Chondrocyte (in vitro differentiated cells): ENCODE measurements at places on chromosomes 6 and 20.

DNA sequence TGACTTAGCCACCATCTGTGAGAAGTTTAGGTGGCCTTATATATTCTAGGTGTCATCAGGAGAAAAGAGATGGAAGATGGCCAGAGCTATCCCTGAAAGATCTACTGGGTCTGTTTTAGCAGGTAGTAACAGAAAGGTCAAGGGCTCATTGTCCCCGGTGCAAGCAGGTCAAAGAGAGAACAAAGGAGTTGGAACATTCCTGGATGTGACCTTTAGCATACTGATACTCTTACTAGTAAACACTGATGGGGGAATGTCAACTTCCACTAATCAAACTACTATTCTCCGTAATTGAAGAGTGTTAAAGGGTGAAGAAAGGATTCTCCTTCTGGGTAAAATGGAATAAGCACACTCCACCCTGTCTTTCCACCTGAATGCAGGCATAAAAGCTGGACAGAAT, 4.0 kb upstream of the MCUR1 start:
- DNase-seq: no peak

GRCh38 chr6:54299542-54300269, 8.5 kb upstream of the TINAG start:
- no peak for DNase-seq

GRCh38 chr20:15346657-15347280, 1009.4 kb upstream of the FLRT3 start:
- no peak for DNase-seq

DNA sequence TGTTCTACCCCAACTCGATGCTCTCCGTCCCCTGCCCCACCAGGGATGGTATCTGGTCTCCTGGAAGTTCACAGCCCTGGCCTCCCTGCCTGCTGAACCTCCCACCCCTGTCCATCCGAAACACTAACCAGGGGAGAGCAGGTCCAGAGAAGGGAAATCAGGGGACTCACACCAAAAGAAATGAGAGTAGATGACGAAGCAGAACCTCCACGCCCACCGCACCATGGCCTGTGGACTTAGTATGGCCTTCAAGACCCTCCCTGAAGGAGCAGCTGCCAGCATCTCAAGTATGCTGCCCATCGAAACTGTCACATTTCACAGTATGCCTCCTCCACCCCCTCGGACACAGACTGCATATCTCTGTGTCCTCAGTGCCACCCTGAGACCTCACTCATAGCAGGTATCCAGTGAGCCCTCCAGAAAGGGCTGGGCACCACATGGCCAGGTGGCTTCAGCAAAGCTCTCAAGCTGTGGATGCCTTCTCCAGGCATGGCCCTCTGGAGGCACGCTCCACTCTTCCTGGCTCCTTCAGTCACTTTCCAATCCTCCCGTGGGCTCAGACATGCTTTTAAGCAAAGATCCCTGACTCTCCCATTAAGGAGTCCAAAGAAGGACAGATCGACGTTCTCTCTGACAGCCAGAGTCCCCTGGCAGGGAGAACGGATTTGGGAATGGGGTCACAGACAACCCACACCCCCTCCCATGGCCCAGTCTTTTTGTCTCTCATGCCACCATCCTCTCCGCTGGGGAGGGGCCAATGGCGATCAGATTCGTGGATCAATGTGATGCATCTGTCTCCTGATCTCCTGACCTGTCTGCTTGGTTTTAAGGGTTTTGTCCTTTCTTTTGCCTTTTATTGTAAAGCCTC, 158.4 kb downstream of the ANKRD60 start:
- no peak for DNase-seq

GRCh38 chr6:17397764-17398194, 4.4 kb downstream of the CAP2 start:
- no peak for DNase-seq

- DNase-seq: no peak
These were observed at the start of gene SGK2 for GRCh38 chr20:43558412-43559146. TSS of gene SGK2 (plus strand) at chr20:43559027. CDS start at chr20:43566496, 7,469 bp downstream.

- DNase-seq: no peak
These were observed 100.6 kb upstream of the HIVEP1 start for GRCh38 chr6:11911538-11911937.

DNA sequence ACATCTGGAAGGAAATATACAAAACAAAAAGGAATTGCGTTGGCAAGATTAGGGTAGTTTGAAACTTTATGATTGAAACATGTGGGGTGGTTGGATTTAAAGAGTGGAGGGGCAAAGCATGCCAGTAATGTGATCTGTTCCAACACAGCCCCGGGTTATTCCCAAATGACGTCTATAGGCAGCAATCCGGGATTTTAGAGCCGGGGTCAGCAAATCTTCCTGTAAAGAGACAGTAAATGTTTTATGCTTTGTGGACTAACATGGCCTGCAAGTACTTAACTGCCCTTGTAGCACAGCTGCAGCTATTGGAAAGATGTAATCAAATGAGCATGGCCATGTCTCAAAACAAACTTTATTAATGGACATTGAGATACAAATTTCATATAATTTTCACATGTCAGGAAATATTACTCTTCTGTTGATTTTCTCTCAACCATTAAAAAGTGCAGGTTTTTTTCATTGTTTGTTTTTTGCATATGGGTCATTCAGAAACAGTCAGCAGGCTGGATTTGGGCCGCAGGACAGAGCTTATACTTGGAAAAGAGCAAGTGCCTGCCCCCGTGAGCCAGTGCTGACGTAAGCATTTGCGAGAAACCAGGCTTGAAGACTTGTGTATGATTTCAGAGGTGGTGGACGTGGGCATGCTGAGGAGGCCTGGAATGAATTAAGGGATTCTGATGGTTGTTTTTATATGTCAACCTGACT, 136.5 kb downstream of the DOK5 start:
- no peak for DNase-seq

- DNase-seq: no peak
These were observed 40.4 kb upstream of the RAB23 start for GRCh38 chr6:57262488-57262887.

- no peak for DNase-seq
These were observed 100.9 kb downstream of the RNASET2 start for GRCh38 chr6:166855416-166855815.

GRCh38 chr6:154916857-154917256, 78.3 kb upstream of the TIAM2 start:
- no peak for DNase-seq

DNA sequence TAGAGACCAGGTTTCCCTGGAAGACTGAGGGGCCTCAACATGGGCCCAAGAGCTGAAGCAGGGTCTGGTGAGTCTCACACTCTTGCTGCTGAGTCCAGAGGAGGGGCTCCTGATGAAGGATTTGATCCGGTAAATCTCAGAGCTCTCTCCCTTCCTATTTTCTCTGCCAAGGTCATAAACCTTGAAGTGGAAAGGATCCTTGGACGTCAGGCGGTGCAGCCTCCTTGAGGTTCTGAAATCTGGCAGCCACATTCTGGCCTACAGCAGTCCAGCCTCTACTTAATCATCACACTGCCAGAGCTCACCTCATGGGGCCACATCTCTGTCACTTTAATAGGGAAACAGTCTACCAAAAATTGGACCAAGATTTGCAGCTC, 24.0 kb downstream of the ACSS1 start:
- peak; percentile 20 for DNase-seq

- no peak for DNase-seq
These were observed 111.8 kb downstream of the AGPAT4 start for GRCh38 chr6:161161889-161162624.

- no peak for DNase-seq
These were observed 24.7 kb downstream of the MOCS3 start for GRCh38 chr20:50983321-50983720.

DNA sequence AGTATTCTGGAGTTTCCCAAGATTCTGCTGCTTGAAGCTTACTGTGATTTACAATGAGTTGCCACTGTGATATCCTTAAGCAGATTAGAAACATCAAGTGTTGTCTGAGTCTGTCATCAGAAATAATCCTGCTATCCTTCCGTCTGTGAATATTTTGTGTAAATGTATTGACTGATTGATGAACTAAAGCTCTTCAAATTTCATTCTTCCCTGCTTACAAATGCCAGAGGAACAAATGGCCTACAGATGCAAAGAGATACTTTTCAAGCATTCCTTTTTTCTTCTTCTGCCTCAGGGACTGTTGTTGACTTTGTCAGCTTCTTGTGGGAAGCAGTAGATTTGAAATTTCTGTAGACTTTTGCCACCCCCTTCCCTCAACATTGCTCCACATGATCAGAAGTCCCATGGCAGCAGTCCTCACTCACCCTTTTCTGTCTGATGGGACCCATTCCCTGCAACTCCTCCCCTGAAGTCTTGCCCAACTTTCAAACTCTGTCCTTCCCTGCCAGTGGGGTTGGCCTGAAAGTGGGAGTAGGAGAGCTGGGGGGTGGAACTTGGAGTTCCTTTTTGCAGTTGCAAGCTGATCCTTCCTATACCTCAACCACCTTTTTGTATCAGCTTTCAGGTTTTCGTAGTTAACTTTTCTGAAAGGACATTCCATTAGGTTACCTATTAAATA, 38.5 kb upstream of the MLIP start:
- no peak for DNase-seq

GRCh38 chr6:1669996-1670395, 60.3 kb downstream of the FOXC1 start:
- no peak for DNase-seq

DNA sequence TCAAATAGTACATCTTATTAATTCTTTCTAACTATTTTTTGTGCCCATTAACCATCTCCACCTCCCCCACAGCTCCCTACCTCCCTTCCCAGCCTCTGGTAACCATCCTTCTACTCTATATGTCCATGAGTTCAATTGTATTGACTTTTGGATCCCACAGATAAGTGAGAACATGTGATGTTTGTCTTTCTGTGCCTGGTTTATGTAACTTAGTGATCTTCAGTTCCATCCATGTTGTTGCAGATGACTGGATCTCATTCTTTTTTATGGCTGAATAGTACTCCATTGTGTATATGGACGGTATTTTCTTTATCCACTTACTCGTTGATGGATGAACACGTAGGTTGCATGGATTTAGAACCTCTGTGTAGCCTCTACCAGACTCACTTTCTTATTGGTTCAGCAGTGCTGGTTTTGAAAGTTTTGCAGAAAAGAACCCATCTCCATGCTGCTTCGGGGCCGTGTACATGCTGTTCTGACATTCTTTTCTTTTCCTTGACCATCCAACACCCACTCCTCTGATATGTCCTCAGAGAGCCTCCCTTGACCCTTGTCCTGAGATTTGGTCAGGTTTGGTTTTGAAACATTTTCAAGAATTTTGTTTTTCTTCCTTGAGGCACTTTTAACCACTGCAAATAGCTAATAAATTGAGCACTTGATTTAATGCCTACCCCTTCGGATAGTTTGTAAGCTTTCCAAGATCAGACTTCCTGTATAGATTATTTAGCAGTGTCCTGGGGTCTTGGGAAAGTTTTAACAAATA, 231.2 kb upstream of the ZFP64 start:
- DNase-seq: no peak

DNA sequence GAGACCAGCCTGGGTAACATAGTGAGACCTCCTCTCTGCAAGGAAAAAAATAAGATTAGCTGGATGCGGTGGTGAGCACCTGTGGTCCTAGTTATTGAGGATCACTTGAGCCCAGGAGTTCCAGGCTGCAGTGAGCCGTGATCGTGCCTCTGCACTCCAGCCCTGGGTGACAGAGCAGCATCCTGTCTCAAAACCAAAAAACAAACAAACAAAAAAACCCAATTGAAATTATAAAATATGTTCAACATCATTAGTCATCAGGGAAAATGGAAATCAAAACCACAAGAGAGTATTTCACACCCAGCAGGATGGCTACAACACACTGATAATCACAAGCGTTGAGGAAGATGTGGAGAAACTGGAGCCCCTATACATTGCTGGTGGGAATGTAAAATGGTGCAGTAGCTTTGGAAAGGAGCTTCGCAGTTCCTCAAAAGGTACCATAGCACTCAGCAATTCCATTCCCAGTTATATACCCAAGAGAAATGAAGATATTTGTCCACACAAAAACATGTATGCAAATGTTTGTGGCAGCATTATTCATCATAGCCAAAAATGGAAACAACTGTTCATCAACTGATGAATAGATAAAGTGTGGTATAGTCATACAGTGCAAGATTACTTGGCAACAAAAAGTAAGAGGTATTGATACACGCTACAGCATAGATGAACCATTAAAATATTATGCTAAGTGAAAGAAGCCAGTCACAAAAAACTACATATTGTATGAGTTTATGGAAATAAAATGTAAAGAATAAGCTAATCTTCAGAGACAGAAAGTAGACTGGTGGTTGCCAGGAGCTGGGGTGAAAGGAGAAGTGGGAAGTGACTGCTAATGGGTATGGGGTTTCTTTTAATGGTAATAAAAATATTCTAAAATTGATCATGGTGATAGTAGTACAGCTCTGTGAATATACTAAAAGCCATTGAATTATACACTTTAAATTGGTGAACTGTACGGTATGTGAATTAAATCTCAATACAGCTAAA, 38.7 kb upstream of the RIPOR2 start:
- no peak for DNase-seq

- DNase-seq: no peak
These were observed 103.6 kb upstream of the SGK1 start for GRCh38 chr6:134421501-134421900.

- no peak for DNase-seq
These were observed 49.0 kb upstream of the ASF1A start for GRCh38 chr6:118844915-118845314.

- DNase-seq: no peak
These were observed 135.3 kb upstream of the RREB1 start for GRCh38 chr6:6972456-6972855.

GRCh38 chr6:53290537-53291510, 57.9 kb downstream of the ELOVL5 start:
- DNase-seq: no peak

GRCh38 chr6:88919032-88919431, 44.4 kb downstream of the RNGTT start:
- no peak for DNase-seq

DNA sequence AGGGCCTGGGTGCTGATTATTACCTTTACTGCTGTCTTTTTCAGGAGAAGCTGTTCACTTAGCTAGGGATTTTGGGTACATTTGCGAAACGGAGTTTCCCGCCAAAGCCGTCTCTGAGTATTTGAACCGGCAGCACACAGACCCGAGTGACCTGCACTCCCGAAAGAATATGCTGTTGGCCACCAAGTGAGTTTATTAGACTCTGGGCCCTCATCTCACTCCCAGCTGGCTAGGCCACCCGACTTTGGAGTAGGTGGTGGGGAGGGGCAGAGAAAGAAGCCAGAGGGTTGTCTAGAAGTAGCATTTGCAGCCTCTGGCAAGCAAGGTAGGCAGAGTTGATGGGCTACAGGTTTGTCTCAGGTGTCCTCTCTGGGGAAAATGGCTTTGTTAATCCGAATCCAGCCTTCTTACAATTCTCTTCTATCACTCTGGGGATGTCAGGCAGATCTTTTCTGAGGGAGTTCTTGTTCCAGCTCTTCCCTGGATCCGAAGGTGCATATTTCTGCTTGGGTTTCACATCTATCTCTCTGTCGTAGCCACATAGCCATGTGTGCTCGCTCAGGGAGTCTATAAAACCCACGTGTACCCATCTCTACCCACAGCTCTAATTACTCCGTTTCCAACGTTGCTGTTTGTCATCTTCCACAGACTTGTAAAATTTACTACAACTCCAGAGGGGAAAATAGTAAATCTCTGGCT, 21.6 kb downstream of the TFAP2B start:
- DNase-seq: no peak

DNA sequence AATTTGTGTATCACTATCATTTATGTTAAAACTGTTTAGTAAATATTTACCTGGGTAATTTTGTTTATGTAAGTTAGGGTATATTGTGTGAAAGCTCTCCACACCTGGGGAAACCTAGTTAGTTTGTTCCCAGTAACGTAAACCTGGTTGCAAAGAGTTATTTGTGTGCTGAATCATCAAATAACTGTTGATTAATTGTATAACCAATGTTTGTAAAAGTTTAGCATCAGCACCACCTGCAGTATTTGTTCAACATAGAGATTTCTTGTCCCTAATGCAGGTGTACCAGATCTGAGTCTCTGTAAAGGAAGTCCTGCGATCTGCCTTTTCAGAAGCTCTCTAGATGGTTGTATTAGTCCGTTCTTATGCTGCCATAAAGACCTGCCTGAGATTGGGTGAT, 440.4 kb downstream of the COL12A1 start:
- no peak for DNase-seq
